ENCODE measurements at places on chromosomes 6 and 20.

DNA sequence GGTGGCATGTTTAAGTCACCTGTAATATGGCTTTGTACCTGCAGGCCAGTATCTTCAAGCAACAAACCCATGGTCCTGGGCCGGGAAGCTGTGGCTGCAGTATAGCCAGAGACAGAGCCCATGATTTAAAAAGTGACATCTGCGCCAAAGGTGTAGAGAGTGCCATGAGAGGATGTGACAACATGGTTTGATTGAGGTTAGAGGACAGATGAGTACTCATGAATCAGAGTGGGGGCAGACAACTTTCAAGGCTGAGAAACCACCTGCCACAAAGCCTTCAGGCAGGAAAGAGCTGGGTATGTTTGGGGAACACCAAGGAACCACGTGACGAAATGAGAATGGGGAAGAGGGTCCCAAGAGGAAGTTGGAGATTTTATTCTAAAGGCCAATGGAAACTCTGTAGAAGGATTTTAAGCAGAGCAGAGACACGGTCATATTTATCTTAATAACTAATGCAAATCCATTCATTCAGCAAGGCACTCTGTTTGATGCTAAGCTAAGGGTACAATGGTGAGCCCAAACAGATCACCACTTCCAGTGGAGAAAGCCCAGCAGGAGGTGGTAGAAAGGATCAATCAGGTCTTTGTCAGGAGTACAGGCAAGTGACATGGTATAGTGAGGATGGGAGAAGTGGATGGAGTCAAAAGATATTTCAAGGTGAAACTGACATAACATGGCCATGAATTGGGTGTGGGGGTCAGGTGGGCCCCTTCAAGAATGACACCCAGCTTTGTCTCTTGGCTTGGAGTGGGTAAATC lies 3.4 kb upstream of the MICAL1 start:
- no peak for DNase-seq

DNA sequence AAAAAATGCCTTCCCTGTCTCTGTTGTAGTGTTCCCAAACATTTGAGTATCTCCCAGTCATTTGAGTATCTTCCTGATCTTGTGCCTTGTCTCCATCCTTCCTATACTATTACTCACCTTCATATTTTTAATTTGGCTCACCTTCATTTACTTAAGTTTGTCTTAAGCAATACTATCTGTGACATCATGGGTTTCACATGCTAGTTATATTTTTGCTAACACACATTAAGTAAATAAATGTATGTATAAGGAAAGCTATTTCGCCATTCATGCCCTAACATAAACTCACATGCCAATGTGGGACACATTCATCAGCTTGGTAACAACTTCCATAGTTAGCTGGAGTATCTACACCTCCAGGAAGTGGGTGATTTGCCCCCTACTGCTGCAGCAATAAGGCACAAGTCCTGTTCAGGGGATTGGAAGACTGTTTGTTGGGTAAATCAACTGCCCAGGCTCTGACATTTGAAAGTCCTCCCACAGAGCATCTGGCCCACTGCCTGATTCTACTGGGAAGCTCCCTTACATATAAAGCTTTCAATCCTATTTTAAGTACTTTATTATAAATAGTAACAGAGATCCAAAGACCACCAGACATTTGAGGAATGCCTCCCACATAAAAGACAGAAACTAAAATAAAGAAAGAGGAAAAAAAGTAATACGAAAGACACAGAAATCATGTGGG lies 132.3 kb downstream of the ISM1 start:
- no peak for DNase-seq

DNA sequence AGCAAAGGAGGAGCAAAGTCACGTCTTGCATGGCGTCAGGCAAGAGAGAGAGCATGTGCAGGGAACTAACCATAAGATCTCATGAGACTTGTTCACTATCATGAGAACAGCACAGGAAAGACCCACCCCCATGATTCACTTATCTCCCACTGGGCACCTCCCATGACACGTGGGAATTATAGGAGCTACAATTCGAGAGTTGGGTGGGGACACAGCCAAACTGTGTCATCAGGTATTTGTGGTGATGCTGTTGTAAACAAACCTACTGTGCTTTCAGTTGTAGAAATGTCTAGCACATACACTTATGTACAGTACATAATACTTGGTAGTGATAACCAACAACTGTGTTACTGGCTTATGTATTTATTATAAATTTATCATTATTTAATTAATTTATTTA lies 128.3 kb downstream of the UTRN start:
- no peak for DNase-seq

- DNase-seq, result peak; percentile 77
Observed at GRCh38 chr6:33126101-33126714, 50.4 kb downstream of the HLA-DPB1 start.

All from hematopoietic multipotent progenitor cell treated with erythropoietin and hydrocortisone succinate and interleukin-3 and kit ligand, for 17 days (in vitro differentiated cells).